ENCODE measurements at places on chromosomes 12 and 14.

- no peak for DNase-seq
Measured at GRCh38 chr12:82942991-82943401, 256.3 kb downstream of the TMTC2 start.

GRCh38 chr12:130286041-130286440 is 51.6 kb upstream of the PIWIL1 start:
- no peak for DNase-seq

DNA sequence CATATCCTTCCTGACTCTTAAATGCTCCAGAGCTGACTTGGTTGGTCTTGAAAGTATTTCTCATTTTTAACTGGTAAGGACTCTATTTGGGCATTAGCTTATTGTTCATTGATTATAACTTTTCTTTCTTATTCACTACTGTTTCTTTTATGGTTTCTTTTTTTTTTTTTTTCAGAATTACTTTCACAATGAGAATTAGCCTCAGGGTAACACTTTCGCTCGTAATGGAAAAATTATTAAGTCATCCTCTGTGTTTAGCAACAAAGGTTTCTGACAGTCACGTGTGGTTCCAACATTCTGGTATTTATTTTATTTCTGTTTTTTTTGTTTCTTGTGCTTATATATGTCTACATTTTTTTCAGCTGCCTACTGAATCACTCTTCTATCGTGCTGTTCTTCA is 80.0 kb downstream of the METTL25 start:
- DNase-seq = no peak

- no peak for DNase-seq
Measured at GRCh38 chr14:38556252-38556651, 300.4 kb upstream of the CLEC14A start.

- no peak for DNase-seq
Measured at GRCh38 chr14:101004954-101005353, 101.4 kb upstream of the RTL1 start.

DNA sequence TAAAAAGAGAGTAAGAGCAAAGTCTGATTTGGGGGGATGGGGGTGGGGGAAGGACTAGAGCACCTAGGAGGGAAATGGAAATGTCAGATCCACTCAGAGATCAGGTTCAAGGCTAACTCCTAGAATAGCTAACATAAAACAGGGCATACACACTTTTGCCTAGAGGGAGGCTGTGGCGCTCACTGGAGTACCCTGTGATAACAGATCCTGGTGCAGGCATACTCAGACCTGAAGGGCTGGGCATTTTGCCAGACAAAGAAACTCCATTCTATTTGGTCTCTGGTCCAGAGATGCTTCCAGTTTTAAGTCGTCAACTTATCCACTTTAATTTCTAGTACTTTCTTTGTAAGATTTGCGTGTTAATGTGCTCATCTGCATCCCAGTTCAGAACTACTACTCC is 5.8 kb downstream of the CTDSP2 start:
- no peak for DNase-seq

GRCh38 chr12:124698211-124698997 is 131.0 kb upstream of the NCOR2 start:
- DNase-seq = no peak

GRCh38 chr14:33529787-33530757 is 420.8 kb downstream of the EGLN3 start:
- DNase-seq = no peak
